CMK (cell line): ENCODE measurements at places on chromosomes 6 and 20.
A peak's percentile ranks its signal among the peaks of the same experiment; 100 is the strongest.

DNA sequence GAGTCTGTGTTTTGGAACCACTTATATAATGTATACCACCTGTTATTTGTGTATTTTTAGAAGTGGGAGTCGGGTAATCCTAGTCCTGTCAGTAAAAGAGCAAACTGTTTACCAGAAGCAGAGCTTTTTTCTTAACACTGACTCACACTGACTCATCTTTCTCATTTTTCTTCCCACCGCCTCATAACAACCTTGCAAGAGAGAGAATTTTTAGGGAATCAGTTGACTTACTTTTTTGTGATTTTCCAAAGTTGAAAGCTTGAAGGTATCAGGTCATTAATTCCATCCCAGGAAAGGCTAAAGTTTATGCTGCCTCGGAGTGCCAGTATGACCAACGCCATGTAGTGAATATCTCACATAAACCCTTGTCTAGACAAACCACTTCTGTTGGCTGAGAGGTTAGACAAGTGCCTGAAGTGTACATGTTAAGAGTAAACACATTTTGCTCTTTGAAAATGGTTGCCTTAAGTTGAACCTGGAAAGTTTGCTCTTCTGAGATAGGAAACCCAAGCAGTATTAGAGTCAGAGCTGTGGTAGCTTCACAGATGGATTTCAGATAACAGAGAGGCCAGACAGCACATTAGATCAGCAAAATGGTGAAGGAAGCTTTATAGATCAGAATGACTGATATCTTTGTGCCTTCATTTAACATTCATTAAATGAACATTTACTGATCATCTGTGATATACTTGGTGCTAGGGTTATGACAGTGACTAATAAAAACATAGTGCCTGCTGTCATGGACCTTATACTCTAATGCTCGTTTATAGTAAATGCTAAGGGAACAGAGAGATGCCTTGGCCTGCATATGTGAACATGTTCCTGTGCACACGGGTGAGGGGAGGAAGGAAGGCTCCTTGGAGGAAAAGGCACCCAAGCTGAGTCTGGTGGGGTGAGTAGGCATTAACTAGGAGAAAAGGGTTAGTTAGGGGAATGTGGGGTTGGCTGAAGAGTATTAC lies 29.1 kb upstream of the PKIG start:
- DNase-seq: peak; percentile 37

DNA sequence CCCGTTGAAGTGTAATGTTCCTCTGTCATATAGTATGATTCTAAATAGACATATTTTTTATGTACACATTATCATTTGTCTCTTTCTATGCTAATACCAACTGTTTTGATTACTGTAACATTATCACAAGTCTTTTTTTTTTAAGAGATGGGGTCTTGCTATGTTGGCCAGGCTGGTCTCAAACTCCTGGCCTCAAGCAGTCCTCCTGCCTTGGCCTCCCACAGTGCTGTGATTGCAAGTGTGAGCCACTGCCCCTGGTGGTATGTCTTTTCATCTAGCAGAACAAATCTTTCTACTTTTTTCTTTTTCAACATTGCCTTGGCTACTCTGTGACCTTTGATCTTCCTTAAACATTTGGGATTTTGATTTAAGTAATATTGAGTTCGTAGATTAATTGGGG lies 57.7 kb downstream of the SLX4IP start:
- no peak for DNase-seq

DNA sequence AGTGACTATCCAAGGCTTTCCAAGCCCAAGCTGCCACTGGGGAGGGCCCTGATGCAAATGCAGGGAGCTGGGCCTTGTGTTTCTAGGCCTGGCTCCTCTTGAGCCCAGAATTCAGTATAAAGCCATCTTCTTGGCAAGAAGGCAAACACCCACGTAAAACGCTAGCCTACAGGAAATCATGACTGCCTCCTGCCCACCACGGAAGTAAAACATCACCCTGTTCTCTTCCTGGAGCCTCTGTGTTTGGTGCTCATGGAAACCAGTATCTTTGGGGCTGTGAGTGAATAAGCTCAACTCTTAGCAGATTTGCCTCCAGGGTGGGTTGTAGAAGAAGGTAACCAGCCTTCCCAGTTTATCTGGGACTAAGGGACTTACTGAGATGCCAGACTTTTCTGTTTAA lies 271.0 kb downstream of the ZNF217 start:
- DNase-seq: no peak

DNA sequence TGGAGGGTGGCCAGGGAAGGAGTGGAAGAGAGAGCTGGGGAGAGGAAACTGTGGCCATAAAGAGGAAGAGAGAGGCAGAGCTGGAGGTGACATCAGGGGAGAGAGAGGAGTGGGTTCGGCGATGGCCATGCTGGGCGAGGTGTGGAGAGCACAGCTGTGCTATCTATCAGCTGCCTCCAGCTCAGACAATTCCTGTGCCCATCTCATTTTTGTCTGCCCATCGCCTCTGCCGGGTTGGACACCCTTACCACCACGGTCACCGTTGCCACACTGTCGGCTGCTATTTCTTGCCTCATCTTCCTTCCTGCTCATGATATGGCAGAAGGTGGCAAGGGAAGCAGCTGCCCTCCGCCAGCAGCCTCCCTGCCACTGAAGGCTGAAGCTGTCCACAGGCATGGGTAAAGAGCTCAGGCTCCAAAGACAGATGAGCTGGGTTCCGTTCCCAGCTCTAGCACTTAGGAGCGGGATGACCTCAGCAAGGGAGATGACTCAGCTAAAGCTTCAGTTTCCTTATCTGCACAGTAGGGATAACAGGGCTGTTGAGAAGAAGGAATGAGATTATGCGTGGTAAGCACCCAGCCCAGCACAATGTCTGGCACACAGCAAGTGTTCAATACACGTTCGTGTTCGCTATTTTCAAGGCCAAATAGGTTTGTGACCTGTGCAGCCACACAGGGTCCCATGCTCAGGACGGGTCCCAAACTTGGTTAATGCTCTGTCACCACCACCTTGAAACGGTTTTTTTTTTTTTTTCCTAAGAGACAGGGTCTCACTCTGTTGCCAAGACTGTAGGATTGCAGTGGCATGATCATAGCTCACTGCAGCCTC lies 21.9 kb upstream of the TAF8 start:
- peak; percentile 85 for DNase-seq

DNA sequence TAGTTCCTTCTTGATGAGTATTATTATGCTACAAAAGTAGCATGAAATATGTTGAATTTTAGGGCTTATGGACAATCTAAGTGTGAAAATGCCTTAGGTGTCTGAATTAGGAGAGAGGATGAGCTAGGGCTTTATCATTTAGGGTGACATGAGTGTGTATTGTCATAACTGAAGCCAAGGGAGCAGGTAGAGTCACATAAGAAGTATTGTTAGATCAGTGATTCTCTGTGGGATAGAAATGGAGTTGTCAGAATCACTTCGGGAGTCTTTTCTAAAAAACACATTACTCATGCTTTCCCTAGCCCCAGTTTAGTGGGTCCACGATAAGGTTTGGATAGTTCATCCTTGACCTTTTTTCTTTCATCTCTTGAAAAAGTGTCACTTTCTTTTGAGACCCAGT lies 16.4 kb downstream of the ZFAND3 start:
- no peak for DNase-seq

DNA sequence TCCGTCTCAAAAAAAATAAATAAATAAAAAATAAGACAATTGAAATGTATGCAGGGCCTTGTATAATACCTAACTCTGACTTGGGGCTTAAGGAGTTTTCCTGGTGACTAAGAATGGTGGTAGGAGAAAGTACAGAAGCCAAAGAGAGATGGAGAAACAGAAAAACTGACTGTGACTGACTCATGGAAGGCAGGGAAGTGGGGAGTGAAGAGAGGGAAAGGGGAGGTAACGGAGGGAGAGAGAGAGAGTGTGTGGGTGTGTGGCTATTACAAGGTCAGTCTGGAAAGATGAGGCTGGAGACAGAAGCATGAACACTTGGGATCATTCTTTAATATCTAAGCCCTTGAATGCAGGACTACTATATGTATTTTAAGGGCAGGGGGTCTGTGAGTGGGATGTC lies 38.5 kb downstream of the SNRNP48 start:
- no peak for DNase-seq

DNA sequence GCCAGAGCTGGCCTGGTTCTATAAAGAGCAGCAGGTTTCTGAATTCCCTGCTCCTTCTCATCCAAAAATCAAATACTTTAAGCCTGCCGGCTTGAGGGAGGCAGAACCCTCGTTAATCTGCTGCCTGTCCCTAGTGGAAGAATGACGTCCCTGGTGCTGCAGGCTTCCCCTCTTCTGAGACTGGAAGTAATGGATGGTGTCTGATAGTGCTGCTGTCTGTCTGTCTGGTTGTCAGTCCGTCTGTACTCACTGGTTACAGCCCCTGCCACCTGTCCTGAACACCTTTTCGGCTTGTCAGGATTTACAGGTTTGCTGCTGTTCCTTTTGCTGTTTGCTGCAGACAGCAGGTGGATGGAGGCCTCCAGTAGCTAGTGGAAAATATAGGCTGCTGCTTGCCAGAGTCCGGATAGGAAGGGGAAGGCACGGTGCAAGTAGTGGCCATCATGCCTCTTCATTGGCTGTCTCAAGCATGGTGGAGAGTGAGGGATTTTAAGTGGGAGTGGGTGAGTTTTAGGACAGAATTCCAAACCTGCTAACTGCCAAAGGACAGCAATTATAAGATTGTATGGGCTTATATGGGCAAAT lies 2.5 kb downstream of the RIMS1 start:
- DNase-seq: no peak

DNA sequence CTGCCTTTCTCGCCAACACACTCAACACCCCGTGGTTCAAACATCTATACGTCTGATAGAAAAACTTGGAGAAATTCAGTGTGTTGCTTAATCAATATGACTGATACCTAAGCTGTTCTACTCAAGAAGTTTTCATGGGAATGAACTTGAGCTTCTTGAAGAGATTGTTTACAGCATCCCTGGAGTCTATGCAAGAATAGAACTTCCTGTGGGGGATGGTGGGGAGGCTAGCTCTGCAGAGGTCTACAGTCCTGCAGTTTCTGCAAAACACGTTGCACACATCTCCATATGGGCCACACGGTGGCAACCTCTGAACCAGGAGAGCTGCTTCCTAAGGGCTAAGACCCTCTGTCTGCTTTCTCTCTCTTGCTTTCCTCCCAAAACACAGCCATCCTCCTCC lies 32.7 kb upstream of the FANCE start:
- peak; percentile 29 for DNase-seq

- no peak for DNase-seq
Measured at GRCh38 chr20:45156713-45157112, 18.0 kb upstream of the PI3 start.

DNA sequence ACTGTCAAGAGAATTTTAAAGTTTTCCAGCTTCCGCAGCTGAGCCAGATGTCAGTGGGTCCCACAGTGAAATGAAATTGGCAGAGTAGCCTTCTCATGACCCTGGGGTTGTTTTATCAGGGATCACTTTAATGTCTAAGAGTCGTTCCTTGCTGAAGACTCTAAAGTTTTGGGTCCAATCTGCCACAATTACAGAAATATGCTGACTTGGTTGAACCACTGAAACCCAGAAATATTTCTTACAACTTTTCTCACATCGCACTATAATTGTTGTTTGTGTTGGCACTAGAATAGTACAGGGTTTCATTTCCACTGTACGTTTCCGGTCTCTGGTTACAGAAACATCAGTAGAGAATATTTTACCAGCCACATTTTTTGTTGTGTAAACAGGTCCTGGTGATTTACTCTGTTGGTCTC lies 109.0 kb downstream of the HMGCLL1 start:
- DNase-seq: no peak

GRCh38 chr6:167980911-167981580 lies 16.4 kb upstream of the KIF25 start:
- no peak for DNase-seq

- no peak for DNase-seq
Measured at GRCh38 chr20:53905019-53905819, 165.2 kb downstream of the BCAS1 start.

DNA sequence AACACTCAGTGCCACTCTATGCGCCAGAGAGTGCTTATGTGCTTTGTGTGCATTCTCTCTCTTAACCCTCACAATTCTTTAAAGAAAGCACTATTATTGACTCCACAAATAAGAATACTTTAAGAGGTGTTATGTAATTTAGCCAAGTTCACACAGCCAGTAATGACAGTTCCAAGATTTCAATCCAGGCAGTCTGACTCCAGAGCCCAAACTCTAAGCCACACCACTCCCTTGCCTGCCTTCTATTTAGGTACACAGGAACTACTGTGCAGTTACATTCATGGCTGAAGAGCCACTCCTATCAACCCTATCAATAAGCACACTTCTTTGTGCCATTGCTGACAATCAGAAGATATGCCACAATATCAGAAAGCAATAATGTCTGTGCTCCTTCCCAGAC lies 93.3 kb downstream of the PTPRK start:
- no peak for DNase-seq

GRCh38 chr20:62087227-62087626 lies 21.5 kb upstream of the TAF4 start:
- DNase-seq: no peak

GRCh38 chr6:167855825-167856425 lies 29.2 kb downstream of the AFDN start:
- no peak for DNase-seq

DNA sequence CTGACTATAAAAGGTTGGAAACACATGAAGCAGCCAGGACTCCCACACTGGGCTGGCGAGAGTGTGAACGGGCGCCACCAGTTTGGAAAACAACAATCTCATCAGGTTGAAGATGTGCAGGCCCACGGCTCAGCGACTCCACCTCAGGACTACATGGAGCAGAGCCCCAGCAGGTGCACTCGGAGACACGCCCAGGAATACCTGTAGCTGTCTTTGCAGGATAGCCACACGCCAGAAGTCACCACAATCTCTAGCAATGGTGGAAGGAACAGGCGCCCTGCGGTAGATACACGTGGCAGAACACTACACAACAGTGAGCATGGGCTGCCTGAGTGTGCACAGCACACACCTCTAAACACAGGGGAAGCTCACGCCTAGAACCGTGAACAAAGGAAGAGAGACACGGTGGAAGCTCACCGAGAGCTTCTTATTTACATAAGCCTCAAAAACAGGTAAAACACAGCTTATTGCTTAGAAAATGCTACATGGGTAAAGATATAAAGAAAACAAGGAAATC lies 28.7 kb upstream of the RPS6KA2 start:
- no peak for DNase-seq

- DNase-seq: no peak
Measured at GRCh38 chr6:42257614-42258013, 40.0 kb upstream of the MRPS10 start.
